Left lung (tissue), 14 donors: ENCODE measurements at places on chromosomes 2 and 18.

- H3K4me3 ChIP-seq, result no peak overlapping the region
- DNase-seq, result no peak
- no peaks in the 10 kb centered on the region for H3K36me3 ChIP-seq
- H3K4me1 ChIP-seq, result peaks cover 92% of the 10 kb centered on the region
- peak overlapping the region; percentile 73 for H3K27ac ChIP-seq
These were observed 142.6 kb downstream of the HDAC4 start for GRCh38 chr2:239258248-239258647.

DNA sequence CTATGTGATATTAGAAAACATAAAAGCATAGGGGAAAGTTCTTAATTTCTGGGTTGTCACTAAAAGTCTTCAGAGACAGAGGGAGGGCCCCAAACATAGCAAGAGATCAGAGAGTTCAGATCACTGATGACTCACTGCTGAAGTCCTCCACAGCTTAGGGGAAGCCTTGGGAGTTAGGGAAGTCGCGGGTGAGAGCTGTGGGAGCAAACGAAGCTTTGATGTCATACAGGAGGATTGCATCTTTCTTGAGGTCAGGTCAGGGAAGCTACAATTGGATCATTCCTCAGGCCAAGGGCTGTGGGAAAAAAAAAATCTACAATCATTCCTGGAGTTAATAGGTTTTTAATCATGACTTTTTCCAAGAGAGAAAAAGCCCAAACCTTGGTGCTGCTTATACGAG lies 96.2 kb downstream of the COPS8 start:
- H3K27me3 ChIP-seq, result no peaks in the 10 kb centered on the region
- no peak overlapping the region for H3K27ac ChIP-seq
- DNase-seq, result no peak
- no peak overlapping the region for H3K4me3 ChIP-seq
- H3K36me3 ChIP-seq, result no peaks in the 10 kb centered on the region

GRCh38 chr2:73759904-73760303 lies 20.0 kb downstream of the DUSP11 start:
- DNase-seq, result no peak
- H3K27ac ChIP-seq, result no peak overlapping the region
- no peaks in the 10 kb centered on the region for H3K27me3 ChIP-seq
- peaks cover 6% of the 10 kb centered on the region for H3K36me3 ChIP-seq
- H3K4me3 ChIP-seq, result no peak overlapping the region
- H3K4me1 ChIP-seq, result peaks cover 5% of the 10 kb centered on the region

- no peaks in the 10 kb centered on the region for H3K27me3 ChIP-seq
- H3K27ac ChIP-seq, result no peak overlapping the region
- H3K4me1 ChIP-seq, result peaks cover 11% of the 10 kb centered on the region
- no peaks in the 10 kb centered on the region for H3K36me3 ChIP-seq
These were observed 750 bp downstream of the NPAS2 start for GRCh38 chr2:100820523-100821254.

DNA sequence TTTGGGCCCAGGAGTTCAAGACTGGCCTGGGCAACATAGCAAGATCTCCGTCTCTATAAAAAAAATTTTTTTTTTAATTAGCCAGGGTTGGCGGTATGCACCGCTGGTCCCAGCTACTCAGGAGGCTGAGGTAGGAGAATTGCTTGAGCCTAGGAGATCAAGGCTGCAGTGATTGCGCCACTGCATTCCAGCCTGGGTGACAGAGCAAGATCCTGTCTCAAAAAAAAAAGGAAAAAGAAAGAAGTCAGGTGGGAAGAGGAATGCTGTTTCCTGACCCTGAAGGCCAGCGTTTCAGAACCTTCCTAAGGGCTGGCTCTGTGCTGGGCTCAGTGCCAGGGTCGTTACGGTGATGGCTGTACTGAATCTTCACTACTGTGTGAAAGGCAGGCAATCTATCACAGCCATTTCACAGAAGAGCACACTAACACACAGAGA lies 35.0 kb upstream of the AGAP1 start:
- H3K4me3 ChIP-seq, result no peak overlapping the region
- no peak overlapping the region for H3K27ac ChIP-seq
- no peaks in the 10 kb centered on the region for H3K36me3 ChIP-seq
- peak; percentile 36 for DNase-seq
- no peaks in the 10 kb centered on the region for H3K4me1 ChIP-seq
- no peaks in the 10 kb centered on the region for H3K27me3 ChIP-seq

DNA sequence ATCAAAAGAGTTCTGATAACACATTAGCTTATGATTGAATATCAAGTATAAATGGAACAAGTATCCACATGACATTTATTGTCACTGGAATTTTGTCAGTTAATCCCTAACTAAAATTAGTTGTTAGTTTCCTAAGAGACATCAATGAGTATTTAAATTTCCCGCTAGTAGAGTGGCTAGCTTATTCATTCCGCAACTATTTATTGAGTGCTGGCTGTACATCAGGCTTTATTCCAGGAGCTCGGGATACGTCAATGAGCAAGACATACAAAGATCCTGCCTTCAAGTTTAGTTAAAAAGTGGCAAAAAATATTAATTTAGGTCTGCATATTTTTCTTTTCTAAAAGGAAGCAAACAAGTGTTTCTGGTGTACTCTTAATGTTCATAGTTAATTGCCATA lies 59.3 kb downstream of the PRKRA start:
- no peak overlapping the region for H3K4me3 ChIP-seq
- no peaks in the 10 kb centered on the region for H3K36me3 ChIP-seq
- no peak for DNase-seq
- no peaks in the 10 kb centered on the region for H3K27me3 ChIP-seq
- no peak overlapping the region for H3K27ac ChIP-seq

DNA sequence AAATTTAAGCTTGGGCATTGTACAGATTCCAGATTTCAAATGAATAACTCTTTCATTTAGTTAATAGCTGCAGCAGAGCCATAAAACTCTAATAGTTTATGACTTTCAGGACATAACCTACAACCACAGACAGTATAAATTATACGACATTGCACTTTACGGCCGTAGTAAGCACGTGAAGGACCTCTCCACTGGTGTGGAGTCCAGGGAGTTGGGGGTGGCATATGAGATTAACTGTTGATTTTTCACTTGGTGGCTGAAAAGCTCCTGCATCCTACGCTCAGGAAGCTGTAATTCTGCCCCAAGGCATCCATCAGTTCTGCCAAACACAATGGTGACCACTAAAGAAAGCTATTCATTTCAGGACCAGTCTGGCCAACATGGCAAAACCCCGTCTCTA lies 376.2 kb downstream of the SOX11 start:
- DNase-seq, result no peak
- H3K36me3 ChIP-seq, result no peaks in the 10 kb centered on the region
- no peaks in the 10 kb centered on the region for H3K27me3 ChIP-seq
- no peaks in the 10 kb centered on the region for H3K4me1 ChIP-seq

DNA sequence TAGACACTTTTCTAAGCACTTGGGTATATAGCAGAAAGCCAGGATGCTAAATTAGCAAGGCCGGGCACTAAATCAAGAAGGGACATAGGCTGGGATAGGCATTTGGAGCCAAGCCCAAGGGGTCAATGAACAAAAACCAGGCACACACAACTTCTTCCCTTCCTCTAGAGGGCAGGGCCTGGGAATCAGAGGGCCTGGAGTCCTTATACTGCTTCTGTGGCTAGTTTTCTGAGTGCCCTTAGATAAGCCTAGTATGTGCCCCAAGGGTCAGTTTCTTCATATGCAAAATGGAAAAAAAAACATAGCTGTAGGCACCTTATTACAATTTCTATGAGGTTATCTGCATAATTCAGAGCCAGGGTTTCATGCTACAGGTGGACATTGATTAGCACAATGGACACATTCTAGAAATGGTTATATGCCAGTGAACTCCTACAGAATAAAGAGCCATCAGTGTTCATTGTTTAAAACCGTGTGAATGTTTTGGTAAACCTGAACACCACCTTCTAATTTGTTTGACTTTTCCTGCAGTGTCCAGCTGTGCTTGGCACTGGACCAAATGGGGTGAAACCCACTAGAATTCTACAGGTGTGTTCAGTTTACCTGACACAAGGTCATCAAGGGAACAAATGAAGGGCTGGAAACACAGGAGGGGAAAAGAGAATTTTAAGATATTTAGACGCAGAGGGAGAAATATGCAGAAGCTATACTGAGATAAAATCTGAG lies 49.6 kb downstream of the PAX8 start:
- H3K4me1 ChIP-seq, result no peaks in the 10 kb centered on the region
- H3K27ac ChIP-seq, result no peak overlapping the region
- H3K27me3 ChIP-seq, result no peaks in the 10 kb centered on the region
- no peaks in the 10 kb centered on the region for H3K36me3 ChIP-seq

GRCh38 chr2:142991295-142991694 lies 113.8 kb downstream of the KYNU start:
- peaks cover 5% of the 10 kb centered on the region for H3K4me1 ChIP-seq
- no peaks in the 10 kb centered on the region for H3K36me3 ChIP-seq
- no peaks in the 10 kb centered on the region for H3K27me3 ChIP-seq
- DNase-seq, result no peak
- H3K4me3 ChIP-seq, result no peak overlapping the region

DNA sequence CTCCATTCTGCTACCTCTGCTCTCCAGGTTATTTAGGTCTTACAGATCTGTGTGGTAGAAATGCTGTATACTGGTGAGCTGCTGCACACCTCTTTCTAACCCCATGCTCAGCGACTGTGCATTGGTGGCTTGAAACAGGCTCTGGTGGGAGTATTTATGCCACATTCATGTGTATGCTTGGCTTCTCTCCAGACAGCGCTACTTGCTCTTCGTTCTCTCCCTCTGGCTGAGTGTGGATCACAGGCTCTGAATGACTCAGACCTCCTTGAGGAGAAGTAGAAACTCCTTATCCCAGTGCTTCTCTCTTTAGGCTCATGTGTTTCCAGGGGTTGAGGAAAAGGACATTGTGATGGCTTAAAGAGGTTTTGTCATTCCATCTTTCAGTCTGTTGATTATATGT lies 54.9 kb downstream of the FHOD3 start:
- no peaks in the 10 kb centered on the region for H3K4me1 ChIP-seq
- no peaks in the 10 kb centered on the region for H3K36me3 ChIP-seq
- no peak overlapping the region for H3K4me3 ChIP-seq
- no peak overlapping the region for H3K27ac ChIP-seq
- DNase-seq, result no peak

GRCh38 chr2:96934831-96935540 lies 51.4 kb downstream of the FAM178B start:
- no peaks in the 10 kb centered on the region for H3K36me3 ChIP-seq
- H3K4me3 ChIP-seq, result no peak overlapping the region
- H3K27me3 ChIP-seq, result no peaks in the 10 kb centered on the region
- DNase-seq, result no peak
- H3K4me1 ChIP-seq, result no peaks in the 10 kb centered on the region

- no peaks in the 10 kb centered on the region for H3K4me1 ChIP-seq
- no peaks in the 10 kb centered on the region for H3K27me3 ChIP-seq
- no peak for DNase-seq
- H3K36me3 ChIP-seq, result no peaks in the 10 kb centered on the region
These were observed 484.2 kb downstream of the PID1 start for GRCh38 chr2:228786901-228787300.

GRCh38 chr2:120499784-120500495 lies 154.0 kb downstream of the INHBB start:
- H3K27ac ChIP-seq, result no peak overlapping the region
- no peaks in the 10 kb centered on the region for H3K36me3 ChIP-seq
- DNase-seq, result no peak
- H3K27me3 ChIP-seq, result no peaks in the 10 kb centered on the region

GRCh38 chr2:224837558-224837957 lies 121.4 kb upstream of the CCDC195 start:
- DNase-seq, result no peak
- no peaks in the 10 kb centered on the region for H3K36me3 ChIP-seq
- H3K4me1 ChIP-seq, result no peaks in the 10 kb centered on the region
- H3K27ac ChIP-seq, result no peak overlapping the region
- no peak overlapping the region for H3K4me3 ChIP-seq

DNA sequence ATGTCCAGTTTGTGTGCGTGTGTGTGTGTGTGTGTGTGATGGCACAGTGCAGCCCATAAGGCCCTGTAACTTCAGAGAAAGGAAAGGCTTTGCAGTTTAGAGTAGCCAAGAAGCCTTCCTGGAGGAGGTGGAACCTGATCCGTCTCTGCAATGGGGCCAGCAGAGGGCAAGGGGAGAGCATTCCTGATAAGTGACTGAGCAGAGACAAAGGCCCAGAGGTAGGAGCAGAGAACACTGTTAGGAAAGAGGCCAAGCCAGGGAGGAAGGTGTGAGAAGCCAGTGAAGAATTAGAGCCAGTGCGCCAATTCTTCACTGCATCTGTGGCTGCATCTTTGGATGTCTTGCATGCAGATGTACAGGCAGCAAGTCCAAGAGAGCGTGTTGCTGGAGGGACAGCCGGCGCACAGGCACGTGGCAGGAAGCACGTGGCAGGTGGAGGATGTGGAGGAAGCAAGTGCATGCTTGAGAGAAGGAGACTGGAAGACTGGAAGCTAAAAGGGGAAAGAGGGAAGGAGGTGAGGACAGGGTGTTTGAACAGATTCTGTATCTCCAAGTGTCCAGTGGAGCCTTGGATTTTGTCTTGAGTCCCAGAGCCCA lies 196.3 kb downstream of the CTIF start:
- peaks cover 9% of the 10 kb centered on the region for H3K4me1 ChIP-seq
- H3K4me3 ChIP-seq, result no peak overlapping the region
- no peak for DNase-seq
- H3K27me3 ChIP-seq, result no peaks in the 10 kb centered on the region

DNA sequence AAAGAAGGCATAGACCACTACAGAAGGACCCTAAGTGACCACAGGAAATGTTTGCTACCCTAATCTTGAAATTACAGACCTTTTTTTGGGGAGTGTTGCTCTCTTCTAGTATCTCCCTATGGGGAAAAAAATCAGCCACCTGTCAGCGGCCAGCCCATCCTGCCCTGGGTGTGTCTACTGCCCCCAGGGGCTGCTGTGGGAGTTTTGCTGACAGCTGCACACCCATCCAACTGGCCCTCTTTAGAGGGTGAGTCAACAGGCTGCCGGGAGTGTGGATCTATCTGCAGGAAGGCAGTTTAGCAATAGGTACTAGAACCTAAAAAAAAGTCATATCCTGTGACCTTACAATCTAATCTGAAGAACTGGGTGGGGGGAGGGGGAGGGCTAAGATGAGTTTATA lies 796 bp upstream of the DYSF start:
- H3K36me3 ChIP-seq, result no peaks in the 10 kb centered on the region
- peaks cover 16% of the 10 kb centered on the region for H3K4me1 ChIP-seq
- H3K27ac ChIP-seq, result peak overlapping the region; percentile 87

- no peak for DNase-seq
- no peaks in the 10 kb centered on the region for H3K4me1 ChIP-seq
- H3K27me3 ChIP-seq, result no peaks in the 10 kb centered on the region
- H3K4me3 ChIP-seq, result no peak overlapping the region
- H3K36me3 ChIP-seq, result no peaks in the 10 kb centered on the region
- no peak overlapping the region for H3K27ac ChIP-seq
These were observed 90.7 kb upstream of the GCFC2 start for GRCh38 chr2:75801234-75801982.
